ENCODE measurements at places on chromosomes 5 and 9. TPM values are rescaled to one million over a fixed set of nuclear protein-coding genes. Genes with fewer than 3 reads are reported as not detected.
A peak's percentile ranks its signal among the peaks of the same experiment; 100 is the strongest.

The ADRB2 gene
- not detected for total RNA-seq

The FBXL7 gene
- total RNA-seq: not detected

The ZDHHC11 gene
- total RNA-seq: 6.4 TPM

The GARIN3 gene
- total RNA-seq: 0.82 TPM

The KCNMB1 gene
- not detected for total RNA-seq

The CCL21 gene
- not detected for total RNA-seq

DNA sequence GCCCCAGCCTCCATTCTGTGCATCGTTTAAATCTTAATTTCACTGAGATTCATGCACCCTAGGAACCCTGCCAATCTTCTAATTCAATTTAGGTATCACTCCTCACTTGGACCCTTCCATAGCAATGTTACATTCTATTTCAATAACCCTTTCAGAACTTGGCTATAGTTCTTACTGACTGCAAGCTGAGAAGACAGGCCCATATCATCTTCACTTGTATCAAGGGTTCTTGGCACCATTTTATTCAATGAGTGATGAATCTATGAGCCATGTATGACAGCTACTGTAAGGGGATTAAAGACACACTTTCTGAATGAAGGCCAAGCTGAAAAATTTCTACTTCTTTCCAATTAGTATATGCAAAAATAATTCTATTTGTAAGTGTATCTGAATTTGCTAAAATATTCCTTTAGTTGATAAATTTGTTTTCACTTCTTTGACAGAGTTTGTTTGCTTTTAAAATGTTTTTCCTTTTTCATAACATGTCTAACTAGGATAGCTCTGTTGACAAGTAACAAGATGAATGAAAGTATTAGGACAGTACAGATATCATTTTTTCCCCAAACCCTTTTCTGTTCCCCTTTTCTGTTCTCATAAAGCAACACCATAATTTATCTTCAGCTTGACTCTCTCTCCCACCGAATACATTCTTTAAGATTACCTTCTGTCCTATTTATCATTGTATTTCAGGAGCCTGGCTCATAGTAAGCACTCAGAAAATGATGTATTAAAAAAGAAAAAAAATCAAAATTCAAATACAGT is 9.6 kb downstream of the ITGA2 start:
- no peak overlapping the region for H3K27ac ChIP-seq
- DNase-seq: no peak
- H3K36me3 ChIP-seq: no peaks in the 10 kb centered on the region
- no peaks in the 10 kb centered on the region for H3K4me1 ChIP-seq
- H3K4me3 ChIP-seq: no peak overlapping the region

- no peaks in the 10 kb centered on the region for H3K4me1 ChIP-seq
- no peaks in the 10 kb centered on the region for H3K27me3 ChIP-seq
- no peak overlapping the region for H3K27ac ChIP-seq
- no peak for DNase-seq
- H3K36me3 ChIP-seq: no peaks in the 10 kb centered on the region
Observed at GRCh38 chr5:28156981-28157380, 1118.6 kb upstream of the CDH9 start.

DNA sequence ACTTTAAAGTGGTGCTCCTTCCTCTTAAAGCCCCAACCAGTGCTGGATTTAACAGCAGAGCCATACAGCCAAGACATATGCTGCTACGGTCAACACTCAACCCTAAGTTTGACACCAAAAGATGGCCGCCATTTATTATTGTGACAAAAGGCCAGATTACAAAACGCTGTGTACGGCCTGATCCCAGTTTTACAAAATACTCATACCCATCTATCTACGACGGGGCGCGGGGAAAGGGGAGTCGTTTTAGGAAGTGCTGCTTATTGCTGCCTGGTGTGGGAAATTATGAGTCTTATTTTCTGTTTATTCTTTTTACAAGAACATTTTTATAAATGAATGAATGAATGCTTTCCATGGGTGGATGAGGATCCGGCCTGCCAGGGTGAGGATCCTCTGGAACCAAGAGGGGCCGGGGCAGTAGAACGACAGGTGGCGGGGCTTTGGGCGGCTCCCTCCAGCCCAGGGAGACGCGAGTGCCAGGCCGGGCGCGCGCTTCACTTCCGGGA is 457 bp upstream of the IDNK start:
- H3K4me1 ChIP-seq: peaks cover 23% of the 10 kb centered on the region
- H3K4me3 ChIP-seq: peak overlapping the region; percentile 80

DNA sequence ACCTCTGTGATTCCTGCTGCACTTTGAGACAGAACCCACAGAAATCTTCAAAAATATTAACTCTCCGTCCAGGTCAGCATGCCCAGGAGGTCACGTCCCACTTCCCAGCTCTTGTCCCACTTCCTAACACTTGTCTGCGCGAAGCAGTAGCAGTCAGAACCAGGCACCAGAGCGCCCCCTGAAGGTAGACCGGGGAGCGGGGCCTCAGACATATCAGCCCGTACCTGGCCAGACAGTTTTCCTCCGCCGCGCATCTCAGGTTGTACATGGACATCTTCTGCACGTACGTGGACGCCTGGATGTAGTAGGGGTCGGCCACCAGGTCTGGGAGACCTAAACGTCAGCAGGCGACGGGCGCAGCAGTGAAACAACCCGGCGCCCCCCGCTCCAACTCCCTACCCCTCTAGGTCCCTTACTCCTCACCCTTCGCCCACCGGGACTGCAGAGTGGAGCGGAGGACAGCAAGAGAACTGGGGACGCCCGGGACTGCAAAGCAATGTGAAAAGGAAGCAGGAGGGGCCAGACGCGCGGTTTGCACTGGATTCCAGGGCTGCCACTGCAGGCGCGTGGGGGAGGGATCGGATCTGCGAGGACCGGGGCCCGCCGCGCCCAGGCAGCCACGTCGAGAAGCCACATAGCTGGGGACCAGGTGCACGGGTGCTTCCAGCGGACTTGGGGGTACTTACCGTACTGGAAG is 1.2 kb downstream of the LOX start:
- no peak overlapping the region for H3K27ac ChIP-seq
- H3K36me3 ChIP-seq: no peaks in the 10 kb centered on the region
- peak overlapping the region; percentile 62 for H3K4me3 ChIP-seq

GRCh38 chr5:5711112-5711511 is 288.6 kb downstream of the ICE1 start:
- H3K36me3 ChIP-seq: no peaks in the 10 kb centered on the region
- DNase-seq: no peak
- no peaks in the 10 kb centered on the region for H3K4me1 ChIP-seq
- no peak overlapping the region for H3K4me3 ChIP-seq

GRCh38 chr5:122362361-122362760 is 50.3 kb downstream of the SNCAIP start:
- peaks cover 10% of the 10 kb centered on the region for H3K27me3 ChIP-seq
- H3K27ac ChIP-seq: no peak overlapping the region
- no peak overlapping the region for H3K4me3 ChIP-seq
- no peaks in the 10 kb centered on the region for H3K4me1 ChIP-seq

DNA sequence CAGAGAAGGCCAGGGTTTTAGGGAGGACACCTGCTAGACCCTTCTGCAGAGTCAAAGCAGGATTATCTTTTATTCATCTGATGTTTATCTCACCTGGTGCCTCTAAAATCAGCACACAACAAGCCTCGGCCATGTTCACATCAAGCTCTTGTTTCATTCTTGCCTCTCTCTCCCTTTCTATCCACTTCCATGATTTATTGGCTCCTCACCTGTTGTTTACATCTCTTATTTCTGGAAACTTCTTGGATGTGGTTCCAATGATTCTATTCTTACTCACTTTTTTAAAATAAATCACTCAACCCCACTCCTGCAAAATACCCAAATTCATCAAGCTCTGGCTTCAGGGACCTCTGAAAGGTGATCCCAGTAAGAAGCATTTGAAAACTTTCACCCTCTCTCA is 407.0 kb upstream of the KLF4 start:
- no peak overlapping the region for H3K27ac ChIP-seq
- no peaks in the 10 kb centered on the region for H3K27me3 ChIP-seq
- DNase-seq: no peak

GRCh38 chr5:21452449-21452848 is 1400.7 kb downstream of the CDH12 start:
- no peak overlapping the region for H3K27ac ChIP-seq
- H3K4me1 ChIP-seq: no peaks in the 10 kb centered on the region
- peaks cover 25% of the 10 kb centered on the region for H3K27me3 ChIP-seq
- DNase-seq: no peak
- no peaks in the 10 kb centered on the region for H3K36me3 ChIP-seq

GRCh38 chr9:86369810-86370209 is 15.6 kb upstream of the TUT7 start:
- peaks cover 16% of the 10 kb centered on the region for H3K27me3 ChIP-seq
- no peak overlapping the region for H3K27ac ChIP-seq
- no peak for DNase-seq

DNA sequence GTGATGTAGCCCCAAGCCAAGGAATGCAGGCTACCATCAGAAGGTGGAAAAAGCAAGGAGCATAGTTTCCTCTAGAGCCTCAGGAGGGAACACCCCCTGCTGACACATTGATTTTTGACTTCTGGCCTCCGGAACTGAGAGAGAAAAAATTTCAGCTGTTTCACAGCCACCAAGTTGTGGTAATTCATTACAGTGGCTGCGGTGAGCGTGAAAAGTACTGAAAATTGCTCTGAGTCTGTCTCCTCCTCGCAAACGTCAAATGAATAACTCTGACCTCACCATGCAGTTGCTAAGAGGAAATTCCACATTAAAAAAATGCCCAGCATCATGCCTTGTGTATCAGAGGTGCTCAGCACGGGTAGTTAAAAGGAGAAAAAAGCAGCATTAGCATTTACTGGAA is 277.9 kb upstream of the MSX2 start:
- peaks cover 6% of the 10 kb centered on the region for H3K27me3 ChIP-seq
- no peak for DNase-seq
- no peaks in the 10 kb centered on the region for H3K4me1 ChIP-seq
- no peak overlapping the region for H3K27ac ChIP-seq

- no peak for DNase-seq
- H3K27me3 ChIP-seq: no peaks in the 10 kb centered on the region
Observed at GRCh38 chr9:21682981-21683380, 119.5 kb upstream of the MTAP start.

- no peaks in the 10 kb centered on the region for H3K27me3 ChIP-seq
- no peak overlapping the region for H3K27ac ChIP-seq
- no peak for DNase-seq
- no peak overlapping the region for H3K4me3 ChIP-seq
- H3K36me3 ChIP-seq: no peaks in the 10 kb centered on the region
- H3K4me1 ChIP-seq: no peaks in the 10 kb centered on the region
Observed at GRCh38 chr5:94522117-94522516, 96.3 kb downstream of the KIAA0825 start.

- peaks cover 6% of the 10 kb centered on the region for H3K27me3 ChIP-seq
- H3K4me1 ChIP-seq: no peaks in the 10 kb centered on the region
- no peaks in the 10 kb centered on the region for H3K36me3 ChIP-seq
- no peak overlapping the region for H3K4me3 ChIP-seq
Observed at GRCh38 chr9:77661566-77662085, 13.5 kb upstream of the GNA14 start.

DNA sequence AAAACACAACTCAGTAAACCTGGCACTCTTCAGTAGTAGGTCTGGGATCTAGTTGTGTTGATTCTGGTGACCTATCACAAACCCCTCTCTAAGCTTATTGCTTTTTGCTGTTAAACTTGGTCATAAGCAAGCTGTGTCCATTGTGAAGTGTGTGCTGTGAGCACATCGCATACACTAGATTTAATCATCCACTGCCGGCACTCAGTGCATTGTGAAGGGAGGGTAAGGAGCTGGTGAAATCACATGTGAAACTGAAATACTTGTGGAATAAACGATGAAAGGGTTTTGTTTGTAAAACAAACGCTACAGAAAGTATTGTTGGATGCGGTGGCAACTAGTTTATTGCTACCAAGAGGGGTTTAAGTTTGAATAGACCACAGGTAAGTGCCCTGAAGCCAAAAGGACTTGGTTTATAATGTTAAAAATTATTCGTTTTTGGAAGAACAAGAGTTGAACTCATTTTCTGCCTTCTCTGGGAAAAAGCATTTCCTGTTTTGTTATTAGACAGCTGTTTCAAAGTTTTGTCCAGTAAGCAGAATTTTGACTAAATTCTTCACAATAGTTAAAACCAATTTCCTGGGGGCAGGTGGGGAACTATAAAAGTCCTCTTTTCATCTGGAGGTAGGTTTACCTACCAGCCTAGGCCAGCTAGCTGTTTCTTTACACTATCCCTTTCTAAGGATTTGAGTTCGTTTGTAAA is 24.6 kb downstream of the TJP2 start:
- H3K36me3 ChIP-seq: no peaks in the 10 kb centered on the region
- no peak overlapping the region for H3K27ac ChIP-seq
- no peak for DNase-seq
- no peaks in the 10 kb centered on the region for H3K27me3 ChIP-seq

GRCh38 chr5:164355267-164355830 is 849.9 kb downstream of the MAT2B start:
- no peak overlapping the region for H3K27ac ChIP-seq
- H3K4me3 ChIP-seq: no peak overlapping the region
- no peaks in the 10 kb centered on the region for H3K36me3 ChIP-seq
- DNase-seq: no peak
- no peaks in the 10 kb centered on the region for H3K27me3 ChIP-seq

- H3K4me3 ChIP-seq: no peak overlapping the region
- no peak for DNase-seq
- peaks cover 5% of the 10 kb centered on the region for H3K4me1 ChIP-seq
Observed at GRCh38 chr5:150078802-150079689, 7.3 kb downstream of the CSF1R start.

DNA sequence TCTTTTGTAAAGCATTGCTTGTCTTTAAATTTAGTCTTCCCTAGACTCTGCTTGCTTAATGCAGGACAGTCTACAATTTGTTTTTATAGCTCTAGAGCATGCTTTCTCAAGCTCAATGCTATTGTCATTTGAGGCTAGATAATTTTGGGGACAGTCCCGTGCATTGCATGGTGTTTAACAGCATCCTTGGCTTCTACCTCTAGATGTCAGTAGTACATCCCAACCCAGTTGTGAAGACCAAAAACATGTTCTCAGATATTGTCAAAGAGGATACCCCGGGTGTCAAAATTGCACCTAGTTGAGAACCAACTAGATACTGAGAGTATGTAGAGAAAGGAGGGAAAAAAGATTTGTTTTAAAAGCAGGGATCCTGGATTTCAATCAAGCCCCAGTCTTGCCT is 277.5 kb downstream of the CEMIP2 start:
- H3K27me3 ChIP-seq: peaks cover 27% of the 10 kb centered on the region
- no peak for DNase-seq
- H3K27ac ChIP-seq: no peak overlapping the region
- H3K36me3 ChIP-seq: no peaks in the 10 kb centered on the region
- no peaks in the 10 kb centered on the region for H3K4me1 ChIP-seq

- H3K27me3 ChIP-seq: peaks cover 8% of the 10 kb centered on the region
- H3K36me3 ChIP-seq: no peaks in the 10 kb centered on the region
- no peak overlapping the region for H3K4me3 ChIP-seq
- no peaks in the 10 kb centered on the region for H3K4me1 ChIP-seq
Observed at GRCh38 chr5:124504081-124504916, 242.1 kb downstream of the ZNF608 start.

DNA sequence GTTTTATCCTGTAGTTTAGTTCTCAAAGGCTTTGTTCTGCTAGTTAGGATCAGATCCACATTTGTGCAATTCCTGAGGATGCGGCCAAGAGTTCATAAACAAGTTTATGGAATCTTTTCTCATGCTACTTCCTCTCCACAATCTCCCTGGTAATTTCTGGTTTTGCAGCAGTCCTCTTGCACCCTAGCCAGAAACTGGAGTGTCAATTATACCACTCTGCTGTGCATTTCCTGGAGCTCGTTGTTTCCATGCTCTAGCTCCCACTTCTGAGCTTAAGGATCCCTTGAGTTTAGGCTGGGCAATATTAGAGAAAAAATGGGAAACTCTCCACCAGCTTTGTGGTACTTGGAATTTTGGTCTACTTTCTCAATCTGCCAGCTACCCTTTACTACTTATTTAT is 474.7 kb downstream of the DIRAS2 start:
- H3K4me3 ChIP-seq: no peak overlapping the region
- peaks cover 3% of the 10 kb centered on the region for H3K27me3 ChIP-seq
- no peak for DNase-seq
- peaks cover 4% of the 10 kb centered on the region for H3K36me3 ChIP-seq
- no peak overlapping the region for H3K27ac ChIP-seq
- no peaks in the 10 kb centered on the region for H3K4me1 ChIP-seq
